ENCODE measurements at places on chromosomes 3 and 15.

DNA sequence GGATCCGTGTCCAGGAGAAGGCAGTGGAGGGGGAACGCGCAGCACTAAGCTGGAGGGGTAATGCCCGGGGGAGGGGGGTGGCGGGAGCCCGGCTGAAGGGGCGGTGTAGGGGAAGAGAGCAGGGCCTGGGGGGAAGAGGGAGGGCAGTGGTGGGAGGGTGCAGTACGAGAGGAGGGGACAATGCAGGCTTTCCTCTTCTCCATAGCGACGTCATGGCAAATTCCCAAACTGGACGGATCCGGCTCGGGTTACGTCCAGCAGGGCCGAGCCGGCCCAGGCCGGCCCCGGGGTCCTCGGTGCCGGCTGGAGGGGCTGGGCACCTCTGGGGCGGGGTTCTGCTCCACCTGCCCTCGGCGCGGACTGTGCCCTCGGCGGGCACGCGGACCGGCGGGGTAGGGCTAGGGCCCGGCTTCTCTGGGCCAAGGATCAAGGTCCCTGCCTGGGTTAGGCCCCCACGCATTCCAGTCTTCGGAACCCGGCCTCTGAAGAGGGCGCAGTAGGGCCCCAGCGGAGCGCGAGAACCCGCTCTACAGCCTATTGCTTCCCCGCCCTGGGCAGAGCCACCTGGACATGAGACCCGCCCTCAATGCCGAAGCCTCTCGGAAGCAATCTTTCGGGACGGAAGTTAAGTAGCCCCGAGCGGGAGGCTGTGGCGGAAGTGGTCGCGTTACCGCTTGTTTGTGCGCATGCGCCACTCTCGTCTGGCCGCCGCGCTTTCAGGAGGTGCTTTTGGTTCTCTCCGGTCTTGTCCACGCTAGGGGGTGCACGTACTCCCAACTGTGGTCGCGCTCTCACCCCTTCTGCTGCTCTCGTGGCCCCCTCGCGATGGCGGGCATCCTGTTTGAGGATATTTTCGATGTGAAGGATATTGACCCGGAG is 1.4 kb downstream of the POLR2H start:
- DNase-seq: peak; percentile 82

GRCh38 chr3:179958759-179959158 is 78.0 kb downstream of the PEX5L start:
- DNase-seq: no peak

DNA sequence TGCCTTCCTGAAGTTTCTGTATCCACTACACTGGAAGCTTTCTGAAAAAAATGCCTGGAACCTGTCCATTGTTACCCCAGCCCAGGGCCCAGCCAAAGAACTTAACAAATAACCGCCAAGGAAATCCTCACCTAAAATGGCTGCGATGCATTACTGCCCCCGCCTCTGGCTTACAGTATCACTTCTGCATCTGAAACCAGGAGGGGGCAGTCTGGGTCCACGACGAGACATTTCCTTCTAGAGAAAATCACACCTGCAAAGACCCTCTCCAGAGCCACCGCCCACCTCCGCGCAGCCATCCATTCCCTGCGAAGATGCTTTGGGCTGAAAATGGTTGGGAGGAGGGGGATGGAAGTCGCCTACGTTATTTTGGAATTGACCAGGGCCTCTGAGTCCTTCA is 22.4 kb upstream of the CELF6 start:
- DNase-seq: peak; percentile 20

GRCh38 chr3:107487490-107487889 is 35.3 kb upstream of the BBX start:
- DNase-seq: no peak

- DNase-seq: no peak
Measured at GRCh38 chr15:57320631-57321220, 55.6 kb upstream of the CGNL1 start.

GRCh38 chr3:8443829-8444791 is 57.5 kb upstream of the LMCD1 start:
- no peak for DNase-seq

GRCh38 chr15:78422571-78423340 is 15.3 kb upstream of the IREB2 start:
- peak; percentile 57 for DNase-seq

DNA sequence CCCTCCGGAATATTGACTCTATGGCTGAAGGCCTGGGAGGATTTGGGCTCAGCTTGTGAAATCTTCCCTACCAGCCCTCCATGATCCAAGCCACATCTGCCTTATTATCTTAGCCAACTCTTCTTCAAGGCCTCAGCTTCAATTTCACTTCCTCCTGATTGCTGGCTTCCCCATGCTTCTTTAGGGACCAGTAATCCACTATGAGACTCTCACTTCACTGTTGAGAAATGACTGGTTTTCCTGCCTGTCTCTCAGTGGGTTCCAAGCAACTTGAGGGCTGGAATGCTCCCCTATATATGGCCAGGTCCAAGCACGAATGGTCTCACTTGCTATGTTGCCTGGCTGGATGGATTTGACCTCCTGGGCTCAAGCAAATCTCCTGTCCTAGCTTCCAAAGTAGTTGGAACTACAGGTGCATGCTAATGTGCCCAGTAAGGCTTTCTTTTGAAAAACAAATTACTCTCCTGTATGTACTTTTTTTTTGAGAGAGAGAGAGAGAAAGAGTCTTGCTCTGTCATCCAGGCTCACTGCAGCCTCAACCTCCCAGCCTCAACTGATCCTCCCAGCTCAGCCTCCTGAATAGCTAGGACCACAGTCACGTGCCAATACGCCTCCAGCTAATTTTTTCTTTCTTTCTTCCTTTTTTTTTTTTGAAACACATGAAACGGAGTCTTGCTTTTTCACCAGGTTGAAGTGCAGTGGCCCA is 7.9 kb upstream of the PIK3CB start:
- DNase-seq: no peak

- no peak for DNase-seq
Measured at GRCh38 chr3:71545330-71545729, 38.2 kb downstream of the FOXP1 start.

DNA sequence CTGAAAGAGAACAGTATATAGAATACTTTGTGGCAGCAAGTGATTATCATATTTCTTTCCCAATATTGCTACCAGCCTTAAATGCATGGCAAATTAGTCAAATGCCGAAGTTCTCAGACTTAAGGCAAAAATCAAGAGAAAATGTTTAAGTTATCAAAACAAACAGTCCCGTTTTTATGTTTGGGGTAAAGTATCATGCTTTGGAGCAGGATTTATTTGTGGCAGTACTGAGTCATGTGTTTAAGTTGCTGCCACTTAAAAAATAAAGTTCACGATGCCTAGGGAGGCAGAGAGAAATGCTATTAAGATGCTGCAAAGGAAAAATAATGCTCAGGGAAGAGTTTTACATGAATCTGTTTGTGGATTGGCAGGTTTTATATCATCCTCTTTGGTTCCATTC is 417.4 kb upstream of the MDFIC2 start:
- DNase-seq: no peak

DNA sequence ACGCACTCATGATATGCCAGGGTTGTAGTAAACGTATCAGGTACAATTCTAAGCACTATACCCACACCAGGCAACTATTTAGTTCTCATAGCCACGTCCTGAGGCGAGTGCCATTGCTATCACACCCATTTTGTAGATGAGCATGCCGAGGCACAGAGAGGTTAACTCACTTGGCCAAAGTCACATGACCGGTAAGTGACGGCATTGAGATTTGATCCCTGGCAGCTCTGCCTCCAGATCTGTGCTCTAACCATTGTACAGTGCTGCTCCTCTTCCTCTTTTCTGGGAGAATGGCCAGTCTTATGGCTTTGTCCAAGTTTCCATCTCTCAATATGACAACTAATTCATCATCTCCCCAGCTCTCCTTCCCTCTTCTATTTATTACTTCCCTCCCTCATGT is 18.9 kb upstream of the ATP2B2 start:
- no peak for DNase-seq

DNA sequence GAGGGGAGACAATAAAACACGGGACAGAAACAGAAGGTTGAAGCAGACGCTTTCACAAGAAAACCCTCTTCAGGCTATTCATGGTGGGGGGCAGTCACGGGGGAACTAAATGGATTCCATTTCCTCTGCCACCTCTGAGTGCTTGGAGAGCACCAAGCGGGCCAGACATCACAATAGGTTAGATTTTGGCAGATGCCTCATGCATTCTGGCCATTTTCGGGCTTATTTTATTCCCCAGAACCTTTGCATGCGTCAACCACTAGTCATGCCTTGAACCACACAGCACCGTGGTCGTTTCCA is 82.2 kb downstream of the RORA start:
- no peak for DNase-seq

GRCh38 chr3:12421132-12421531 is 63.1 kb upstream of the TSEN2 start:
- no peak for DNase-seq

DNA sequence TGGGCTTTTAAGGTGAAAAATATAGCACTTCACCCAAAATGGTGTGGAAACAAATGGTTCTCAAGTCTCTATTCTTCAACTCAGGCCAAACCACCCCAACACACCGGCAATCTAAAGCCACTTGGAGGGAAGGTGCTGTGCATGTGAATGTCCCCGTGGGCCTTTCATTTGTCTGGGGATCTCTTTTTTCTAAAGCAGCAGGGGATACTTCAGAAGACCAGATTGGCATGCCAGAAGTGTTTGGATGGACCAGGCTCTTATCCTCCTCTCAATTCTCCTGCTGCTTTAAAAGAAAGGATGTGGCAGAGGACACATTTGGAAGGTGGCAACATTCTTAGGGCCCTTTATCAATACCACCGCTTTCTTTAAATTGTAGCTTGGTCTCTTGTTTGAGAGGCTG is 193.1 kb downstream of the MEIS2 start:
- no peak for DNase-seq

DNA sequence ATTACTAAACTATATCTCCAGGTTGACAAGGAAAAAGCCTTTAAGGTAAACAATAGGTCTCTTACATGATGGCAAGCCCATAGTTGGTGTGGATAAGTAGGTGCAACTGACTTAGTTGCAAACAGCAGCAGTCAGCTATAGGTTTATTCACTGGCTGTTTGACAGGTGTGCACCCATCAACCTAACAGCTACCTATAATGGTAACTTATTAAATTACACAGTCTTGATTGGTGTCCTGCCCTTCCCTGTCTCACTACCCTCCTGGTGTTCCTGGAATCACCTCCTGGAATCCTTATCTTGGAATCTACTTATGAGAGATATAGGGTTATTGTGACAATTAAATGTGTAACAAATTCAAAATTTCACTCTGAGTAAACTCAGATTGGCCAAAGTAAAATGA is 467.8 kb upstream of the UBE2E2 start:
- no peak for DNase-seq

GRCh38 chr15:46636206-46636605 is 1001.4 kb downstream of the SQOR start:
- DNase-seq: no peak

GRCh38 chr3:27508424-27508823 is 24.2 kb upstream of the SLC4A7 start:
- no peak for DNase-seq

- no peak for DNase-seq
Measured at GRCh38 chr15:81955382-81956062, 90.3 kb downstream of the MEX3B start.

GRCh38 chr15:101371519-101371918 is 76.5 kb upstream of the SNRPA1 start:
- no peak for DNase-seq

DNA sequence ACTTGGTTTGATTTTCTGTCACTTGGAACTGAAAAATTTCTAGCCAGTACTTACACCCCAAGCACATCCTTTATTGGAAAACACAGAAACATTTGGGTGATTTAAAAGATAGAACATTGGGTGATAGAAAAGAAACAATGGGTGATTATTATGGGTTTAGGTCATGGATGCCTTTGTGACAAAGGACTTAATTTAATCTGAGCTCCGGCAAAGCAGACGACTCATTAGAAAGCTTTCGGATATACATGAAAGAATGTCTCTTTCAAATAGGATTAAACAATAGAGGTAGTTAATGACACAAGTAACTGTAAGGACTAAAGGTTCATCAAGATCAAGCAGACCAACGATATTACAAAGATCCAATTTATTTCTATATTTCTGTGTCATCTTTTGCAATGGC is 37.3 kb upstream of the CNTN4 start:
- DNase-seq: no peak

Data from stimulated activated naive CD4-positive, alpha-beta T cell (primary cell).